ENCODE measurements at places on chromosomes 5 and 9. TPM values are rescaled to one million over a fixed set of nuclear protein-coding genes. Genes with fewer than 3 reads are reported as not detected.

GRCh38 chr5:54173251-54173650 lies 137.1 kb downstream of the ARL15 start:
- DNase-seq = no peak

DNA sequence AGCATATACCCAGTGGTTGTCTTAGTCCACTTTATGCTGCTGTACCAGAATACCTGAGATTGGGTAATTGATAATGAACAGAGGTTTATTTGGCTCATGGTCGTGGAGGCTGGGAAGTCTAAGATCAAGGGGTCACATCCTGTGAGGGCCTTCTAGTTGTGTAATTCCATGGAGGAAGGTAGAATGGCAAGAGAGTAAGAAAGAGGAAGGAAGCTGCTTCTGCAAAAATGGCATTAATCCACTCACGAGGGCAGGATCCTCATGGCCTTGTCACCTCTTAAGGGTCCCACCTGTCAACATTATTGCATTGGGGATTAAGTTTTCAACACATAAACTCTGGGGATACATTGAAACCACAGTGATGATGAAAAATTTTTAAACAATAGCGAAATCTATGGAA lies 17.0 kb downstream of the BTNL8 start:
- DNase-seq = peak; percentile 4

The C5orf24 gene
- total RNA-seq = 29.2 TPM

The ADAMTS16 gene
- 27.2 TPM for total RNA-seq

All from PC-9 (cell line).